ENCODE measurements at places on chromosomes 16 and 17. TPM values are rescaled to one million over a fixed set of nuclear protein-coding genes. Genes with fewer than 3 reads are reported as not detected.
A peak's percentile ranks its signal among the peaks of the same experiment; 100 is the strongest.

DNA sequence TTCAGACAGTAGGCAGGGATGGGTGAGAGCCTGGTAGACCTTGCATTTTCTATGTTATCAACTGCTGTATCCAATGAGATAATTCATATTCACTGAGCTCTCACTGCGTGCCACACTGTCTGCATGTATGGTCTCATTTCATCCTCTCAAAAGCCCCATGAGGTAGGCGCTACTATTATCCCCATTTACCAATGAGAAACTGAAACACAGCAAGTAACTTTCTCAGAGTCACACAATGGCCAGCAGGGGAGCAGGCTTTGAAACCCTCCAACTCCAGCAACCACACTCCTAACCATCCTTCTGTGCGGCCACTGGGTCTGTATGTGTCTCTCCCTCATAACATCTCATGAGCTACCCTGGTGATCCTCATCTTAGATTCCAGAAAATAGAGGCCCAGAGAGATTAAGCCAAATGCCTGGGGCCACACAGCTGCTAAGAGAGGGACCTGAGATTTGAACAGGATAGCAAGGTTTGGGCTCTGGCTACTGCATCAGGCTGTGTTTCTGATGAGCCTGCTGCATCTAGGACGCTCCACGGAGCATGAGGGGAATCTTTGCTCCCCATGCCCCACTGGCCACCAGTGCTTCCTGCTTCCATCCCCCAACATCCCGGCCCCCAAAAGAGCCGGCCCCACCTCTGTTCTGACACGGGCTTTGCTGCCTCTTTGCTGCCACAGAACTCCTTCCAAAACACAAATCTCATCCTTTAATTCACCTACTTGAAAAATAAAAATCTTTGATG, 3.2 kb downstream of the CCR7 start:
- DNase-seq = no peak

DNA sequence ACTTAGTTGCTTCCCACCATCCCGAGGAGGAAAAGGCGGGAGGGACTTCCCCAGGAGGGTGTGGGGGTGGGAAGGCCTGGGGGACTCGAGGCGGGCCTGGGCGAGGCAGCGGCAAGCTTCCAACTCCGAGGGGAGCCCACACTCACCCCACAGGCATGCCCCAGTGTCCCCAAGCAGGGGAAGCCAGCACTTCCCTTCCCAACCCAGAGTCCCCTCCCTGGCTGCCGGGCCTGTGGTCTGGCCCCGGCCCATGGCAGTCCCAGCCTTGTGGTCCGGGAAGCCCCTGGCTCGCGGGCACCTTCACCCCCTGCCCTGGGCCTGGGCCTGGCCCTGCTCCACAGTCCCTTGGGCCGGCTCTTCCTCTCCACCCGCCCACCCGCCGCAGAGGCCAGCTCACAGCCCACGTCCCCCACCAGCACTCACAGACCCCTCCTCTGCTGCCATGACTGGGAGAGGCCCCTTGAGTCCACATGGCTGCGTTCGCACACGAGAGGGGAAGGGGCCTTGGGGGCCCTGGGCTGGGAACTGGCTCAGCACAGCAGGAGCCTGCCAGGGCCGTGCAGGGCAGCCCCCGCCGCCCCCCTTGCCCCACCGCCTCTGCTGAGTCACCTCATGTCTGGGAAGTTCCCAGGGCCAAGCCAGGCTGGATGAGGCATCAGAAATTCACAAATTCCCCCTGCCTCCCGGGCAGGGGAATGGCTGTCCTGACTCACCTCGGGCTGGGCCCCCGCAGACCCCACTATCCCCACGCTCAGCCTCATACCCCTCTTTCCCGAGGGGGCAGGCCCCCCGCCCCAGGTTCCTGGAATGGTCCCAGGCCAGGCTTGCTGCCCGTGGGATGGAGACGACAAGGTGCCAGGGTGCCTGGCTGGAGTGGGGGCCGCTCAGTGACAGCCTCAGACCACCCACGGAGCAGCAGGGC, 27.8 kb downstream of the BAHCC1 start:
- peak; percentile 70 for DNase-seq

DNA sequence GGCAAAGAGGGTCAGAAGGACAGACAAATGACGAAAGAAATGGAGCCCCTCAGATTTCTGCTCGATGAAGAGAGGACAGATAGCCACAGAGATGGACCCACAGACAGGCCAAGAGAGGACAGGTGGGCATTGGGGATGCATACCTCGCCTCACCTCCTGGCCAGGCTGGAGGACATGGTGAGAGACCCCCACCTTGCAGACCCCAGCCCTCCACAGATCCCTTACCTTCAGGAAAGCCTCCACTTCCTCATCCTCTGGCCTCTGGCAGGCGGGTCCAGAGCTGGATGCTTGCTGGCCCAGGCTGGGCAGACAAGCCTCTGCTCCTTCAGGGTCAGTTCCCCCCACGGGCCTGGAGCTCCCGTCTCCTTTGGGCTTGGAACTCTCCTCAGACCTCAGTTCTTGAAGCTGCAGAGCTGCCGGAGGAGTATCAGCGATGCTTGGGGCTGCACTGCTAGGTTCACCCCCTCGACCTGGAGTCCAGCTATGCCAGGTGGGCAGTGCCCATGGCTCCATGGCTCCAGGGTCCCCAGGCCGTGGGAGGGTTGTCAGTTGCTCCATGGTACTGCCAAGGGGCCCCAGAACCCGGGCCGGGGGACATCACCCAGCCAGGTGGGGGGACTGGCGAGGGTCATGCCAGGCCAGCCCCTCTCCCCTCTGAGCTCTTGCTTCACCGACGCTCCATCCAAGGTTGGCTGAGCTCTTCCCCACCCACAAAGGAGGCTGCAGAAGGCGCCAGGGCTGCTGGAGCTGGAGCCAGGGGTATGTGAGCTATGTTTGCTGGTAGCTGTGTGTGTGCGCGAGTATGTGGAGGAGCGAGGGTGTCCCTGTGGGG, 1.0 kb downstream of the TSPOAP1 start:
- DNase-seq = no peak

- DNase-seq = no peak
Observed at GRCh38 chr16:66245072-66245471, 121.4 kb upstream of the CDH5 start.

- DNase-seq = no peak
Observed at GRCh38 chr17:67046398-67046797, 2.0 kb downstream of the CACNG1 start.

DNA sequence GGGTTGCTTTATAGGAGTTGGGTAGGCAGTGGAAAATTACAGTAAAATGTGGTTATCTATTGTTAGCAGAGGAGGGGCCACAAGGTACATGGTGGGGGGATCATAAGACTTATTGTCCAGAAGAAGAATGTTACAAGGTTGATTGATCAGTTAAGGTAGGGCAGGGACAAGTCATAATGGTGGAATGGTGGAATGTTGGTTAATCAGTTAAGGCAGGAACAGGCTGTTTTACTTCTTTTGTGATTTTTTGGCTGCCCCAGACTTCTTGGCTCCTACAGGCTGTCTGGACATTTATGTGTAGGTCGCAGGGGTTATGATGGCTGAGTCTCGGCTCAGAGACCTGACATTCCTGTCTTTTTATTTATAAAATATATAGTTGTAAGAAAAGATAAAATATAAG, 2277.1 kb downstream of the TP53TG3F start:
- DNase-seq = no peak

GRCh38 chr17:80101011-80101945, at the start of gene GAA:
Gene GAA (plus strand): TSS chr17:80101581. CDS start chr17:80104587, 3,006 bp downstream.
- peak; percentile 87 for DNase-seq

- DNase-seq = no peak
Observed at GRCh38 chr17:14942526-14943190, 322.5 kb downstream of the PMP22 start.

- DNase-seq = no peak
Observed at GRCh38 chr16:14364112-14364385, 266.0 kb downstream of the PARN start.

The CLDN9 gene
- total RNA-seq = 1.2 TPM

The SDR42E2 gene
- 0.08 TPM for total RNA-seq
